ENCODE measurements at places on chromosomes 7 and 10.

GRCh38 chr7:51027106-51027934 is 244.6 kb upstream of the GRB10 start:
- DNase-seq: no peak

DNA sequence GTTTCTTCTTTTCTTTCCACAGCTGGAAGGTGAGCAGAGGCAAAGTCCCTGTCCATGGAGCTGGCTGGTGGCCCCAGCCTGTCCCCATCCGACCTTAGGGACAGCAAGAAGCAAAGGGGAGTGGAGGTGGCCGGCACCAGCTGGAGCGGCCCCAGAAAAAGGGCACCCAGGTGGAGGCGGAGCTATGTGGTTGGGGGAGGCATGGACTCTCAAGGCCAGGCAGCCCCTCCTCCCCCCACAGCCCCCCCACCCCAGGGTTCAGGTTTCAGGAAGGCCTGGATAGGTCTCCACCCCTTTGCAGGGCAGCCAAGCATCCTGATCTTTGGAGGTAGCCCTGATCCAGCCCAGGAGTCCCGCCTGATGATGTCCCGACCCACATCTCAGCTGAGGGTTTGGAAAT is at the start of gene SSC4D:
Gene SSC4D, minus strand, starts transcription at position 161 of the 400 bp plus-strand sequence. CDS start 5,258 bp downstream, outside the sequence.
- DNase-seq: no peak

DNA sequence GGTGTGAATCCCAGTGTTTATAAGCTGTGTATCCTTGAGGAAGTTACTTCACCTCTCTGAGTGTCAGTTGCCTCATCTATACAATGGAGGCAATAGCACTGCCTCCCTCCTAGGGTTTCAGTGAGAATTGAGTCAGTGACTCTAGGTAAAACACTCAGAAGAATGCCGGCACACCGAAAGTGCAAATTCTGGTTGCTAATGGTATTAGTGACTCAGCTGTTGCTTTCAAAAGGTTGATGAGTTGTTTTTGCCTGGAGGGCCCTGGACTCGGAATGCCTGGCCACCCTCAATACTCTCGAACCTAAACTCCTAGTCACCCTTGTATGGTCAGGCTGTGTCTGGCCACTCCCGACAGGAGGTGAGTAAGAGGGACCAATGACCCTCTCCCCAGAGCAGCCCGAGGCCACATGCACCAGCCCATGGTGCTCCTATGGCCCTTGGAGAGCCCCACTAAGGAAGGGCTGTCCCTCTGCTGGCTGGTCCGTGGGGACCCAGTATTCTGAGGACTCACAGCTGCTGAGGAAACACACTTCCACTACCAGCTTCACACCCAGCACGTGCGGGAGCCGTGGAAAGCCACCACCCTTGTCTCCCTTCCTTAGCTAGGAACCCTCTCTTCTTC is 60.2 kb downstream of the CALML3 start:
- DNase-seq: no peak

DNA sequence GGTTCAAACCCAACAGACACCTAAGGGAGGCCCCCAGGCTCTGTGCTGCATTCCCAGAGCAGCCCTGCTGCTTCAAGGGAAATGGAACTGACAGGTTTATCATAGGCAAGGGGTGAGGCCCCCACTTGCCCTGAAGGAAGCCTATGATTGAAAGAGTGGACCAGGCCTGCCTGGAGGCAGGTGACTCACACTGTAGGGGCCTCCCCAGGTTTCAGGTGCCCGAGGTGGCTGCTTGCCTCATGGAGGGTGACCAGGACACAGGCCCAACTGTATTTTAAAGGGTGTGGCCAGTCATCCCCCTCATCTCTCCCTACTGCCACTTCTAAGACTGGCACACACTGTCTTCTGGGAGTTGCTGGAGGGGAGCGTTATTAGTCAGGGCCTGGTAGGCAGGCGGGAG is 85.4 kb downstream of the ATXN7L1 start:
- no peak for DNase-seq

GRCh38 chr7:88429382-88429781 is 122.7 kb upstream of the STEAP4 start:
- DNase-seq: no peak

GRCh38 chr7:133724148-133724547 is 403.0 kb upstream of the LRGUK start:
- DNase-seq: no peak

GRCh38 chr7:155555116-155555695 is 8.8 kb upstream of the CNPY1 start:
- DNase-seq: no peak

DNA sequence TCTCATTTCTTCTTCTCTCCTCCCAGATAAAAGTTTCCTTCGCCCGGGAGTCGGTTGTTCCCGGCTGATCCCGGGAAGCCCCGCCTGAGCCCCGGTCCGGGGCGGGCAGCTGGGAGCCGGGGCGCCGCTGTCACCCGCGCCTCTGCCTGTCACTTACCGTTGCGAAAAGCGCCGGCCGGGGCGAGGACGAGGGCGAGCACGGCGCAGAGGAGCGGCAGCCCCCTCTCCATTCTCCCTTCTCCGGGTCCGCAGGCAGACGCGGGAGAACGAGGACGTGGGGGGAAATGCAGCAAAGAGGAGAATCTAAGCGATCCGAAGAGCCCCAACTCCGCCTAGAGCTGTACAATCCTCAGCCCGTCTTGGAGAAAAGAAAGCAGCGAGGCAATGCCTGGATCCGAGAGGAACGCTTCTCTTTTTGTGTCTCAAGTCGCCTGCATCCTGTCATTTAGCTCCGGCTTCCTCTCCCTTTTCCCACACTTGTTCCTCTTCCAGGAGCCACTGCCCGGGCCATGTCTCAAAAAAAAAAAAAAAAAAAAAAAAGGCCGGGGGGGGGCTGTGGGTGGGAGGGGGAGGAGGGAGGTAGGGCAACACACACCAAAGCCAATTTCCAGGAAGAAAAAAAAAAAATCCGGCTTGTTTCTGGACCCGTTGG is at the start of gene NRP1:
Gene NRP1, minus strand, starts transcription at position 515 of the 652 bp plus-strand sequence. Its CDS starts 285 bp downstream, at position 230.
- DNase-seq: no peak

DNA sequence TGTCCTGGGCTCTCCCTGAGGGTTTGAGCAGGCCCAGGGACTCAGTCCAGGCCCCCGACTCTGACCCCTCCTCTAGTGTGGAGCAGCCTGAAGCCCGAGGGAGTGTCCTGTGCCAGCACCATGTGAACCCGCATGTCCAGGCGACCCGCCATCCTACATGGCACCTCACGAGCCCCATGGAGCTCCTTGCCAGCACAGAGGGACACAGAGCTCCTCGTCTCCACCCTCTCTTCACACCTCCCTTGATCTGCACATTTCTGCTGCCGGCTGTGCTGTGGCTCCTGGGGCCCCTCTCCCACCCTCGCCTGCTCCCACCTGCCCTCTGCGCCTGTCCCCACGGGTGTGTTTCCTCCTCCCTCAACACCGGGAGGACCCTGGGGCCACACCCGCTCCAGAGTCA is 103.5 kb downstream of the ADARB2 start:
- no peak for DNase-seq

GRCh38 chr7:52944921-52945320 is 90.5 kb upstream of the POM121L12 start:
- no peak for DNase-seq
